Large intestine (tissue), 12 donors: ENCODE measurements at places on chromosomes 16 and 17.
A peak's percentile ranks its signal among the peaks of the same experiment; 100 is the strongest.

- no peak for DNase-seq
These were observed 17.4 kb downstream of the DRC7 start for GRCh38 chr16:57711993-57712392.

DNA sequence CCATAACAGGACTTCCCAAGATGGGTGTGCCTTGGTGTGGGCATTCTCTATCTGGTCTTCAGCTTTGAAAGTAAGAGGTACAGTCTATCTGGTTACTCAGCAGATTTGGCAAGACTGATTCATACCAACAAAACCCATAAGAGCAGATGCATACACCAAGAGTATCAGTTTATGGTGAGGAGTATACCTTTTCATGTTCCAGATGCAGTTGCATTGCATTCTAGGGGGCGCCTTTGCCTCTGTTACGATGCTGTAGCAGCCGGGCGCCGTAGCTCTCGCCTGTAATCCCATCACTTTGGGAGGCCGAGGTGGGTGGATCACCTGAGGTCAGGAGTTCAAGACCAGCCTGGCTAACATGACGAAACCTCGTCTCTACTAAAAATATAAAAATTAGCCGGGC, 31.1 kb upstream of the CARMIL2 start:
- DNase-seq, result no peak

GRCh38 chr17:68731465-68731864, 130.3 kb upstream of the FAM20A start:
- no peak for DNase-seq

GRCh38 chr17:78842881-78843565, 2.4 kb upstream of the USP36 start:
- DNase-seq, result no peak

DNA sequence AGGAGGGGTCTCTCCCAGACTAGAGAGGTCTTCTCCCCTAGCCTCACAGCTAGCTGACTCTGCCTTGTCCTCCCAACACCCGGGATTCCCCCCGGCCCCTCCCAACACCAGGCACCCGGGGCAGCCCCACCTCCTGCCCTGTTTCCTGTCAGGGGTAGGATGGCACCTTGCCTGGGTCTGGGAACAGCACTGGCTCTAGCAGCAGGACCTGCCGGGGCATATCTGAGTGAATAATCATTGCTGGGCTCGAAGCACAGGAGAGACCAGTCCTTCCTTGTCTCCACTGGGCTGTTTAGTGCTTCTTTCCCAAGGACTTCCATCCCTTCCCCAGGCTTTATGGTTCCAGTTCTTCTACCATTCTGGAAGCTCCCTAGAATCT, 25.7 kb downstream of the MINK1 start:
- DNase-seq, result no peak

- DNase-seq, result no peak
These were observed 45.3 kb downstream of the GRIN2A start for GRCh38 chr16:10136916-10137315.

- DNase-seq, result peak; percentile 62
These were observed 83.5 kb downstream of the ADCY9 start for GRCh38 chr16:4032768-4033167.

DNA sequence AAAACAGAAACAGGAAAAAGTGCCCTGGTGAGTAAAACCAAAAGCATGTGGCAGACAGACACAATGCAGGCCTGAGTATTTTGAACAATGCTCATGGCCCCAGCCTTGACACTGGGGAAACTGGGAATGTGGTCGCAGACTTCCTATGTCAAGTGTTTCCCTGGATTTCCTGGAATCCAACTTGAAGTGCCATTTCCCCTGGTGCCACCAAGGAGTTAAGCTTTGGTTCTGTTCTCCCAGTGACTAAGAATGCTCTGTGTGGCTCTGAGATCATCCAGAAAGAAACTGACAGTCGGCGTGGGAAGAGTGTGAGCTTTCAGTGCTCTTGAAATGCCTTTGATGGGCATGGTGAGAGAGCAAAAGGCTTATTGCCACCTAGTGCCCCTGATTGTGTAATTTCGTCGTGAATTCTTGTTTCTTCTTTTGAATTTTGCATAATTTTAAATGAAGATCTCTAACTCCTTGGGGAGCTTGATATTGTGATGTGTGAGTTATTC, 96.0 kb downstream of the YPEL2 start:
- DNase-seq, result no peak

GRCh38 chr17:47644324-47644723, 5.4 kb upstream of the KPNB1 start:
- no peak for DNase-seq

- no peak for DNase-seq
These were observed 48.5 kb downstream of the VAC14 start for GRCh38 chr16:70752426-70752825.

- no peak for DNase-seq
These were observed 33.4 kb downstream of the BRD7 start for GRCh38 chr16:50335196-50335958.
